Purkinje cell (primary cell): ENCODE measurements at places on chromosomes 4 and X. TPM values are rescaled to one million over a fixed set of nuclear protein-coding genes. Genes with fewer than 3 reads are reported as not detected.

Gene PDE6B
- polyA plus RNA-seq: 0.53 and 1.2 TPM in 2 replicates

Gene CSN1S1
- polyA plus RNA-seq: not detected in 2 replicates

Gene FAM9B
- not detected in 2 replicates for polyA plus RNA-seq

Gene KLB
- 0.85 TPM in 1 of 2 replicates, not detected in the other for polyA plus RNA-seq

Gene TNIP3
- 0.16 and 0.73 TPM in 2 replicates for polyA plus RNA-seq

Gene PDE5A
- polyA plus RNA-seq: 103 and 108 TPM in 2 replicates

Gene SPANXA2
- not detected in 2 replicates for polyA plus RNA-seq

Gene WDR17
- polyA plus RNA-seq: 43.7 and 44.8 TPM in 2 replicates

Gene SPIN2A
- polyA plus RNA-seq: 0.97 TPM in 1 of 2 replicates, not detected in the other

Gene FGB
- polyA plus RNA-seq: not detected in 2 replicates

Gene PABPC1L2B
- 4.0 TPM in 1 of 2 replicates, not detected in the other for polyA plus RNA-seq

Gene DCAF12L2
- 1.5 TPM in 1 of 2 replicates, not detected in the other for polyA plus RNA-seq
